ENCODE measurements at places on chromosomes 5 and 9. TPM values are rescaled to one million over a fixed set of nuclear protein-coding genes. Genes with fewer than 3 reads are reported as not detected.

Gene IFNA7
- total RNA-seq, result not detected

Gene ELAVL2
- total RNA-seq, result 0.14 TPM

Gene THOC3
- total RNA-seq, result 15.5 TPM

Gene ENTREP1
- not detected for total RNA-seq

Gene SPINK6
- total RNA-seq, result 15.6 TPM

Gene IL4
- not detected for total RNA-seq

Gene ZDHHC12
- 25.1 TPM for total RNA-seq

Gene CBY3
- not detected for total RNA-seq

Measured in smooth muscle cell of bladder (primary cell).